ENCODE measurements at places on chromosomes 5 and 9.

DNA sequence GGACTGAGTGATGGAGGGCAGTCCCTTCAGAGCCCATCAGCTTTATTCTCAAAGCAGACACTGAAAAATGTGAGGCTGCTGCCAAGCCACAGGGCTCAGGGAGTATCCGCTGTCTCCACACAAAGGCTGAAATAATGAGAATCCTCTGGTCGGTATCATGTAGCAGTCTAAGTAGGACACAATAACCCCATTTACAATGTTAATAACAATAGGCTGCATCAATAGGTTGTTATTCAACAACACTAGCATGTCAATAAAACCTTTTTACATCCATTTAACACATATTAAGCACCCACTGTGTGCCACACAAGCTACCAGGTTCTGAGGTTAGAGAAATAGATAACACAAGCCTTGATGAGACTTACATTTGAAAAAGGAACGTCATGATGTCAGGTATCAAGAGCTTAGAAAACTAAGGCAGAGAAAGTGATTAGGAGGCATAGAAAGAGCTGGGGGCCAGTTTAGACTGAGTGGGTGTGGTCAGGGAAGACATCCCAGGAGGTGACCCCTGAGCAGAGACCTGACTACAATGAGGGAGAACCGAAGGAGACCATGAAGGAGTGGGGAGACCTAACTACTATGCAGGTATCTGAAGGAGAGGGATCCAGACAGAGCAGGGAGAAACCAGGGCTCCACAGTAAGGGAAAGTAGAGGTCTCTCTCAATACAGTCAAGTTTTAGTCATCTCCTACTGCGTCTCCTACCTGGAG is 140.1 kb upstream of the GRIA1 start:
- no peak for DNase-seq

DNA sequence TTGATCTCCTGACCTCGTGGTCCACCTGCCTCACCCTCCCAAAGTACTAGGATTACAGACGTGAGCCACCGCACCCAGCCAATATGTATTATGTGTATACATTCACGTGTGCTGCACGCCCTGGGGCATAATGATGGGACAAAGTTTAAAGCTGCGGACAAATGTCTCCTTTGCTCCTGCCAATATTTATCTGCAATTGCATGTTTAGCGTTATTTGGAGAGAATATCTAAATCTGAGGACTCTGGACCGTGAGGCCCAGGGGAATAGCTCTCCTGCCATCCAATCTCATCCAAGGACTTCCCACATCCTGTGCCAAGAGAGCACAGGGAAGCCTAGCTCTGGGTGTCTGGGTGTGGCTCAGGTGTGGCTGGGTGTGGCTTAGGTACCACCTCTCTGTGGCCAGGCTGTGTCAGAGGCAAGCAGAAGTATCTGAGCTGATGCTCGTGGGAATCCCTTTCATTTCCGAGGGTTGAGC is 6.9 kb upstream of the BOD1 start:
- no peak for DNase-seq

- peak; percentile 31 for DNase-seq
These were observed 499.0 kb downstream of the SEMA5A start for GRCh38 chr5:9046756-9047481.

DNA sequence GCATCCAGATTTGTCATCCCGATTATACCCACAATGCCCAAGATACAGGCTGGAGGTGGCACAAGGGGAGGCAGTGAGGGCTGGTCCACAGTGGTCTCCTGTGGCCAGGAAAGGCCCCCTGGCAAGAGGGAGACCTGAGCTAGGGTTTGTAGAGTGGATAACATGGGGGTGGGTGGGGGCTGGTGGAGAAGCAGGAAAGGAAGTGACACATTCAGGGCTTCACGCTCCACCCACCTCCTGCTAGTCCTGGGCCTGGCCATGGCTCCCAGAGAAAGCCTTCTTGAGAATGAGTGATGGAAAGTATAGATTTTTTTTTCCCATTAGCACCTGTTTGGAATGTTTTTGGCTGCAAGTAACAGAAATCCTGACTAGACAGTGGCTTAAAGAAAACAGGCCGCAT is 81.3 kb downstream of the ANKRD33B start:
- DNase-seq: no peak

- DNase-seq: peak; percentile 18
These were observed 266.6 kb downstream of the PRELID2 start for GRCh38 chr5:145568581-145568980.

DNA sequence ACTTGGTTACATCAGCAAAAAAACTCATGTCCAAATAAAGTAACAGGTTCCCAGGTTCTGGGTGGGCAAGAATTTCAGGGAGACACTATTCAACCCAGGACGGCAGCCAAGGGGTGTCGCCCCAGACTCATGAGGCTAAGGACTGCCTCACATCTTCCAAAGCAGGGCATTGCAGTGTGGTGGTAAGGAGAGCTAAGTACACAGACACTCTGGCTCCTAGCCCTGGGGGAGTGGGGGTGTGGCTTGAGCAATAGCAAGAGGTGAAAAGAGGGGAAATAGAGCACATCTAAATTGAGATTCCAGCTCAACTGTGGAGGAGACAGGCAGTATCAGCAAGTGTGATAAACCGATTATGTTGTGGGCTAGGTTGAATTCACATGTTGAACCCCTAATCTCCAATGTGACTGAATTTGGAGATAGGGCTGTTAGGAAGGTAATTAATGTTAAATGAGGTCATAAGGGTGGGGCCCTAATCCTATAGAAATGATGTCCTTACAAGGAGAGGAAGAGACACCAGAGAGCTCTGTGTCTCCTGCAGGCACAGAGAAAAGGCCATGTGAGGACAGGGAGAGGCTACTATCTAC is 49.9 kb upstream of the MARCHF11 start:
- no peak for DNase-seq

DNA sequence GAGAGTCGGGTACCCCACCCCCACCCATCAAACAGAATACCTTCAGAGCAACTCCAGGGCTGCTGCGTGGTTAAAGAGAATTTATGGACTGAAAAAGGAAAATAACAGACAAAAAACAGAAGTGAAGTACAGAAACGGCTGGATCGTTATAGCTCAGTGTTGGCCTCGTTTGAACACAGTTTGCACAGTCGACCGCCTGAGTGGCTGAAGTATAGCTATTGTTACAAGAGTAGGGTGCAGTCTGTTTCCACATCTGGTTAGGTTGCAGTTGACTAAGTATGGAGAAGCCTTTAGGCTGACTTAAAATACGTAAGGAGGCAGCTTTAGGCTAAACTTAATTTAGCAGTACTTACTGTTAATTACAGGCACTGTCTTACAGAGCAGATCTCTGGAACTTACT is 121.2 kb downstream of the GCNT1 start:
- no peak for DNase-seq

- DNase-seq: peak; percentile 86
These were observed 52.6 kb upstream of the TNFAIP8 start for GRCh38 chr5:119302916-119303897.

DNA sequence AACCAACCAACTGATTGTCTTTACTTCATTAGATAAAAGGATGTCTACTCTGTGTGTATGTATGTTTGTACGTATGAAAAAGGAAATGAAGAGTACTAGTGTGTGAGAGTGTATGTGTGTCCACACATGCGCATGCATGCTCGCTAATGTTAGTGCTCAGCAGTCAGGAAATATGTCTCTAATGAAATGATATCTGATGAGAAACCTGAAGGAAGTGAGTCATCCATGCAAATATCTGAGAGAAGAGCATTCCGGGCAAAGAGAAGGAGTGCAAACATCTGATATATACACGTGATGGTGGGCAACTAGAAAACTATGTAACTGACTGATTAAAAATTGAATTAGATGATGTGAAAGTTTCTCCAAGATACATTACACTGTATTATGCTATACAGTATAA is 29.6 kb upstream of the UGCG start:
- no peak for DNase-seq

- no peak for DNase-seq
These were observed 12.2 kb upstream of the MPDZ start for GRCh38 chr9:13291718-13292117.
